ENCODE measurements at places on chromosomes 11 and 22.

- DNase-seq, result no peak
Measured at GRCh38 chr11:12664385-12664784, 9.8 kb upstream of the TEAD1 start.

DNA sequence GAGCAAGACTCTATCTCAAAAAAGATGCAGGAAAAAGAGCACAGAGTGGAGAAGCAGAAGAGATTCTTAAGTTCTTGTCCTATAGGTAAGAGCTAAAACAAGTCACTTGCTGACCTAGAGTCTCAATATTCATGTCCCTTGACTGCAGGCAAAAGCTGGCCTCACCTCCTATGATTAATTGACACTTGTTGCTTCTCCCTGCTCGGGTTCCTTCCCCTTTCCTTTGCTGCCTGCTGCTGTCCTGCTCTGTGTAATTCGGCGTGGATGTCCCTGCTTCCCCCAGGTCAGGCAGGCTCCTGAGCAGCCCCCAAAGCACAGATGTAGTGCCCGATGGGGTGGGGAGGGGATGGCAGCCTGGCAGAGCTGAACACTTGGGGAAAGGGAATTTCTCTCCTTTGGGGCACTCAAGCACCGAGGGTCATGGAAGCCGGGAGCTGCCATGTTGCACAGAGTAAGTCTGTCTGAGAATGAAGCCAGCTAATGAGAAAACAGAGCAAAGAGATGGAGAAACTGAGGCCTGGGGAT lies 60.8 kb upstream of the NUP50 start:
- no peak for DNase-seq

DNA sequence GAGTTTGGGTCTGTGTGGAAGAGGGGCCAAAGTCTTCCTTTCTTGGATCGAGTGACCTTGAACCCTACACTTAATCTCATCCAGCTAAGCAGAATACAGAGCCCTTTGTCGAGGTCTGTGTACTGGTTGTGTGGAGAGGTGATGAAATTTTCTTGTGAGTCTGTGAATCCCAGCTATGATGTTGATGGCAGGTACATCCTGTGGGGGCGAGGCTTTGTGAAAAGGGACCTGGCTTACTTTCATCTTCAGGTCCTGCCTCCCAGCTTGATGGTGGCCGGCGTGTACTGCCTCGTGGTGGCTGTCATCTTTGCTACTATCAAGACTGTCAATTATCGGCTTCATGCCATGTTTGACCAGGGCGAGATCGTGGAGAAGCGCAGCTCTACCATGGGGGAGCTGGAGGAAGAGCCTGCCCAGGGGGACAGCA lies 1.0 kb downstream of the PCNX3 start:
- no peak for DNase-seq

DNA sequence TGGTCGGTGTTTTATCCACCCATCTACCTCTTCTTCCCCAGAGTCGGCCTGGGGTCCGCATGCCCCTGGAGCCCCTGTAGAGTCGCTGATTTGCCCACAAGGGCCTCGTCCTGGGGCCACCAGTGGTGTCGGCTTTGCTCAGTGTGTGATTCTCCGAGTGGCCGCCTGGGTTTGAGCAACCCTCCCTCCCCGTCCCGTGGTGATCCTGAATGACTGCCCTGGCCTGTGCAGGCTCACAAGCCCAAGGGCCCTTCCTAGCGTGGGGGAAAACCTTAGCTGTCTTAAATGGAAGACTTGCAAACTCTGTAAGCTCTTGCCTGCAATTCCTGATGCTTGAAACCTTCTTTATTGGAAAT lies 128.3 kb downstream of the OSBP2 start:
- DNase-seq, result no peak

- DNase-seq, result no peak
Measured at GRCh38 chr11:54979375-54979774, 272.7 kb downstream of the OR4A5 start.

DNA sequence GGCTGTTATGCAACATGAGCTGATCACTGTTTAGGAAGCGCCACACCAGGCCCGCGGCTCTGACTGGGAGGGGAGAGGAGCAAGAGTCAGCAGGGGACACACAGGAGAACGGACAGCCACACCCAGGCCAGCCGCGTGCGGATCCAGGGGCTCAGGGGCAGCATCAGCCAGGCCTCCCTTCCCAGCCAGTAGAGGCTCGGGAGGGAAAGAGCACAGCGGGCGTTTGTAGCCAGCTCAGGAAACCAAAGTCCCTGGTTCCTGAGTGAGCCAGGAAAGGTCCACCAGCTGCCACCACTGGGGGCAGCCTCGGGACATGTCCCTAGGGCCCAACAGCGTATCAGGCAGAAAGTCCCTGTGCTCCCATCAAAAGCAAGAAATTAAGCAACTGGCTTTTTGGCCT lies 71.8 kb upstream of the PITPNB start:
- no peak for DNase-seq

- DNase-seq, result no peak
Measured at GRCh38 chr22:19981961-19982920, 34.4 kb downstream of the ARVCF start.

- no peak for DNase-seq
Measured at GRCh38 chr22:47303161-47303890, 540.9 kb downstream of the TBC1D22A start.

- no peak for DNase-seq
Measured at GRCh38 chr22:42893371-42894150, 36.5 kb upstream of the ARFGAP3 start.

- no peak for DNase-seq
Measured at GRCh38 chr22:17695986-17696385, 57.4 kb downstream of the BCL2L13 start.

All from CD4-positive, alpha-beta T cell treated with Interferon gamma for 1 hour (primary cell).